ENCODE measurements at places on chromosomes 6 and 20.

DNA sequence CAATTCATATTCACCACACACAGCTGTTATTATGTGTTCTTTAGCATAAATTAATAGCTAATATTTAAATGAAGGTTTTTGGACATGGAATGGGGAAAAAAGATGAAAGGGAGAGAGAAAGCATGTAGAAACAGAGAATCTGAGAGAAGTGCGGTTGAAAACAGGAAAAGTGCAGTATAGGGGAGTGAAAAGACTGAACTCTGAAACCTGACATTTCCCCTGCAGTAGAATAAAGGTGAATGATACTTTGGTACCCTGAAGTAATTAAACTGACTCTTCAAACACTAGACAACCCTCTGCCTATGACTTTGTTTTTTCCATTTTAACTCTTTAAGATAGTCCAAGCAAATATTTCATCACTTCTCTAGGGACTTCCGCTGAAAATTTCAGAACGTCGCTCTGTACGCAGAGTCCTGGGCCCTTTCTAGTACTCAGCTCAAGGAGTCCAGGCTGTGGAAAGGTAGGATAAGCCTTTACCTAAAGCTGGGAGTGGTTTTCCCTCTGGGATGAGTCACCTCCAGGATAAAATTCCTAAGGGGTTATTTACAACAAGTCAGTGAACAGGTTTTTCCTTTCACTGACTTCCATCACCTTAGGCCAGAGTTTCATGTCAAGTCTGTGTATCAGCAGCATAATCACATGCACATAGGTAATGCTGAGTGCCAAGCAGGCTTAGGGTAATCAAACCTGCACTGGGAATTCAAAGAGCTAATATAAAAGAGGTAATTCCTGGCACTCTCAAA lies 614.5 kb downstream of the PKHD1 start:
- no peak for DNase-seq

DNA sequence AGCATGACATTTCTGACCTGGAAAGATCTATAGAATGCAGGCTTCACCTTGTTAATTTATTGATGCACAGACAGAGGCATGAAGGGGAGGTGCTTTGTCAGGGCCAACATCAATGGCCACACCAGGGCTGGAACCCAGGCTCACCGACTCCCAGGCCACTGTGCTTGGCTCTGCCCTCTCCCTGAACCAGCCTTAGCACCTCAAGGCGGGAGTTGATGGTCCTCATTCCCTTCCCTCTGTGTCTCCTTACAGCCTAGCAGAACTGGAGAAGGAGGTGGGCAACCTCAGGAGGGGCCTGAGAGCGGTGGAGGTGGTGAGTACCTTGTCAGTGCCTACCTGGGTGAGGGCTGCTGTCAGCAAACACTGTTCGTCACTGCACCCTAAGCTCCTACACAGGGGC lies 35.6 kb downstream of the MOCS1 start:
- no peak for DNase-seq

DNA sequence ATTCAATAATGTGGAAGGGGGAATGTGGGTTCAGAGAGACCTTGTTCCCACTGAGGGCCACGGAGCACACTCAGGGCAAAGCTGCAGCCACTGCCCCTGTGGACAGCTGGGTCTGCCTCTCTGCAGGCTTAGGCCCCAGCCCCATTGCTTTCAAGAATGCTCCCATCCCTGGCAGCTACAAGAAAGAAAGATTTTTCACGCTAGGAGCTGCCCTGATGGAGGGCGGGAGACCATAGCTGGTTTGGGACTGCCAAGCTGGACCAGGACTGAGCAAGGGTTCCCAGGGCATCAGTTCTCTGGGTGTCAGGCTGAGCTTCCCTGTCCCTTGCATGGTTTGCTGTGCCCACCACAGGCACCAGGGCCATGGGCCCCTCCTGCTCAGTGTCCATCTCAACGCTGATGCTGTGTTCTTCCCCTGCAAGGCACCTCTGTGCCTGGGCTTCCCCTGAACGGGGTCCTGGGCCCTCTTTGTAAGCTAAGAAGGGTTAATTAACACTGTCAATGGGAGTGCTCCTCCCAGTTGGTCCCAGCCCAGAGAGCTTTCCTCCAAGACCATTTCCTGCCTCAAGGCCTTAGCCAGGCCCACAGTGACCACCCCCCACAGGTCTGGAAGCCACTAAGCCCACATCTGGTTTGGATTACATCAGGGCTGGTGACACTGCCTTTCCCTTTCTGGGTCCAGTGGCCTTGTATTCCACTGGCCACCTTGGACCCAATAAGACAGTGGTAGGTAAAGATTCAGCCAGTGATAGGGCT lies 8.4 kb downstream of the FOXS1 start:
- DNase-seq = no peak

- DNase-seq = no peak
These were observed 53.9 kb upstream of the ESR1 start for GRCh38 chr6:151753581-151753980.

DNA sequence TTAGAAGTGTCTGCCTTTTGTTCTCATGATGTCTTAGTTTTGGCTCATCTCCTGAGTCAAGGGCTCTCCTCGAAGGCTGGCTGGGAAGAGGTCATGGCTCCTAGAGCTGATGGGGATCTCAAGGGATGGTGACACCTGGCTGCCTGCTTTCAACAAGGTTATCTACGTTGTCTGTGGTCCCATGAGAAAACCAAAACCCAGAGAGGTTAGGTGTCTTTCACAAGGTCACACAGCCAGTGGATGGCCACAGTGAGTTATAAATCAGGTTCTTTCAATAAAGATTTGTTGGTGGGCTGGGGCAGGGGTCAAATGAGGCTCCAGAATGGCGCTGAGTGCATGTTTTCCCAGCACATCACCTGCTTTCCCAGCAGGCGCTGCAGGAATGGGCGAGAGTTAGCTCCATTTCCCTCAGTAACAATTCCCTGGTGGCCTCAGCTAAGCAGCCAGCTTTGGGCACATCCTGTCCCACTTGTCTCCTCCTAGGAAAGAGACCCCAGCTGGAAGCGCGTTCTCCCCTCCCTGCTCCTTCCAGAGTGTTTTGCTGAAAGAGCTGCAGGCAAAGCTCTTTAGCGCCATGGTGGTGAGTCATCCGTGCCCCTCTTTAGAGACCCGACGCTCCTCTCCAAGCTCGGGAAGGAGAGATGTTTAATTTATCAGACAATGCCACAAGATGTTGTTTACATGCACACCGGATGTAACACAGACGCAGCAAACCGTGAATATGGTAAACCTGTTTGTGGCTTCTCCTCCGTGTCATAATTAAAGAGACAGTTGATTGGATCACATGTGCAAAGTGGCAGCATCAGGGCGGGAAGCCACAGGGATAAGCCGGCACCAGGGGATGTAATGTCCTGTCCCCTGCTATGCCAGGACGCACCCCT lies 109.7 kb downstream of the LRFN2 start:
- no peak for DNase-seq

GRCh38 chr6:1613688-1614447 lies 4.2 kb downstream of the FOXC1 start:
- no peak for DNase-seq

DNA sequence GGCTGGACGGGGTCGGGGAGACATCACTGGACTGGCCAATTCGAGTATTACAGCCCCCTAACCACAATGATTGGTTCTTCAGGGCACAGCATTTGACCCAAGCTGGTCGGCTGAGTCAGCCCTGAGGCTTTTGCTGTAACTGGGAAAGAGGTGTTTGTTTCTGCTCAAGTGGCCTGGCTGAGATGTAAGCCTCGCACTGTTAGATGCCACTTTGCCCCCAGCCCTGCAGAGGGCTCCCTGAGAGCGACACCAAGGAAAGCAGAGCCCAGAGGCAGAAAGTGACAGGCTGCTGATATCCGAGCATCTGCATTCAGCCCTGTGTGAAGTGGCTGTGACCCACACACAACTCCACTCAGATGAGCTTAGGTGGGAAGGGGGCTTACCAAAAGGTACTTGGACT lies 19.4 kb downstream of the ERGIC3 start:
- no peak for DNase-seq

DNA sequence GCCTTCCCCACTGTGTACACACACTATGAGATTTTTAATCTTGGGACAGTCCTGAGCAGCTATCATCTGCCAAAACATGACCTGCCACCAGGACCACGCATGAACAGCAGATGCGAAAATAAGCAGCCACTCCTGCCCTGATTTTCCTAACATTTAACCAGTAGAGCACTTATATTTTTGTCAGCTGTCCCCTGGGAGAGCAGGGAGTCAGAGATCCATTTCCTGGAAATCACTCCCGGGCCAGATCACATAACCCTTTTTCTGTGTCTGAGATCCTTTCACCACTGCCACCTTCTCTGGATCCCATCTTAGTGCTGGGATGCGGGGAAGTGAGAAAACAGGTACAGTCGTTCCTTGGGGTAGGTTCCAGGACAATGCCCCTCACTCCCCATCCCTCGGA lies 5.7 kb downstream of the SDCBP2 start:
- no peak for DNase-seq

DNA sequence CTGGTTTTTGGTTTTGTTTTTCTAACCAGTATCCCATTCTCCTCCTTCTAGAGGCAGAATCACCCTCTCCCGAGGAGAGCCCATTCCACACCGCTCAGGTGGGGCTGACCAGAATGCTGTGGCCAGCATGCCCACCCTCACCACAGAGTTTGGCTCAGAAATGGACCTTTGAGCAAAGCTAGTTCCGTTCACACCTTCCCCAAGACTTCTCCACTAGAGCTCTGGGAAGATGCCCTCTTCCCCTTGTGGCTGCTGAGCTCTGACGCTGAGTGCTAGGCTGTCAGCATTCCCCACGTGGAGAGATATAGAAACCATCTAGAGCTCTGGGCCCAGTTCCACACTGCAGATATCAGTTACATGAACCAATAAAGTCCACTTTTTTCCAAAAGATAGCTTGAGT lies 7.9 kb downstream of the GPLD1 start:
- no peak for DNase-seq

- no peak for DNase-seq
These were observed at the start of gene ADA for GRCh38 chr20:44651684-44652423. TSS of gene ADA (minus strand) at chr20:44651699. CDS start at chr20:44651607, 92 bp downstream.

- no peak for DNase-seq
These were observed 57.3 kb upstream of the SLC35B3 start for GRCh38 chr6:8492536-8493133.

GRCh38 chr6:156062091-156062563 lies 606.5 kb upstream of the NOX3 start:
- no peak for DNase-seq

GRCh38 chr6:143676437-143677045 lies 1.2 kb upstream of the PHACTR2 start:
- DNase-seq = no peak

GRCh38 chr6:167050903-167051302 lies 51.7 kb downstream of the CEP43 start:
- DNase-seq = no peak

DNA sequence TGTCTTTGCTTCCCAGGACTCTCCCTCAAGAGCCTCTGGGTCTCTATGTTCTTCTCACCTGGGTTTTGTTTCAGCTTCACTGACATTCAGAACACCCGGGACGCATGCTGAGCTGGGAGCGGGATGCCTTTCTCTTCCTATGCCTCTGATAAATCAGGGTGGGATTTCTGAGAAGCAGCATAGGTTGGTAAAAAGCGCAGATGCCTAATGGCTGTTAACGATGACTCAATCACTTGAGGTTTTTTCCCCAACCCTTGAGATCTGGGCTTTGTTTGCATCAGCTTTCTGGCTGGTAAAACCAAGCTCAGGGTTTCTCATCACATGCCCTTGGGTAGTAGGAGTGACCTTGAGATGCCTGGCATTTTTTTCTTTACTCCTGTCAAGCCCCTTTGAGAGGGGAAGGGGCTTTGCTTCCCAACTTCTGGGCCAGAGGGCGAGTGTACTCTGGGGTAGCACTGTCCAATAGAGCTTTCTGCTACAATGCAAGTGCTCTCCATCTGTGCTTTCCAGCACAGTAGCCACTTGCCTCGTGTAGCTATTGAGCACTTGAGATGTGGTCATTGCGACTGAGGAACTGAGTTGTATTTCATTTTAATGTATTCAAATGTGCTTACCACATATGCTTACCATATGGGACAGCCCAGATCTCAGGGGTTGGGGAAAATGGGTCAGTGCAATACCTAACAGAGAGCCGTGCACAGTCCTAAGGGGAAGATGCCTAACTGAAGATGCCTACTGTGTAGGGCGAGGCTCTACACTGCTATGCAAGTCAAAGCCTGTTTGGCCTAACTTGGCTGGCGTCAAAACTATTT lies 69.1 kb downstream of the PPP1R14C start:
- DNase-seq = no peak

GRCh38 chr6:125101631-125102030 lies 51.9 kb upstream of the TPD52L1 start:
- DNase-seq = no peak
